NCI-H2171 (cell line): ENCODE measurements at places on chromosomes 2 and 18.

GRCh38 chr18:78812067-78812466 is 167.6 kb upstream of the SALL3 start:
- DNase-seq = no peak

DNA sequence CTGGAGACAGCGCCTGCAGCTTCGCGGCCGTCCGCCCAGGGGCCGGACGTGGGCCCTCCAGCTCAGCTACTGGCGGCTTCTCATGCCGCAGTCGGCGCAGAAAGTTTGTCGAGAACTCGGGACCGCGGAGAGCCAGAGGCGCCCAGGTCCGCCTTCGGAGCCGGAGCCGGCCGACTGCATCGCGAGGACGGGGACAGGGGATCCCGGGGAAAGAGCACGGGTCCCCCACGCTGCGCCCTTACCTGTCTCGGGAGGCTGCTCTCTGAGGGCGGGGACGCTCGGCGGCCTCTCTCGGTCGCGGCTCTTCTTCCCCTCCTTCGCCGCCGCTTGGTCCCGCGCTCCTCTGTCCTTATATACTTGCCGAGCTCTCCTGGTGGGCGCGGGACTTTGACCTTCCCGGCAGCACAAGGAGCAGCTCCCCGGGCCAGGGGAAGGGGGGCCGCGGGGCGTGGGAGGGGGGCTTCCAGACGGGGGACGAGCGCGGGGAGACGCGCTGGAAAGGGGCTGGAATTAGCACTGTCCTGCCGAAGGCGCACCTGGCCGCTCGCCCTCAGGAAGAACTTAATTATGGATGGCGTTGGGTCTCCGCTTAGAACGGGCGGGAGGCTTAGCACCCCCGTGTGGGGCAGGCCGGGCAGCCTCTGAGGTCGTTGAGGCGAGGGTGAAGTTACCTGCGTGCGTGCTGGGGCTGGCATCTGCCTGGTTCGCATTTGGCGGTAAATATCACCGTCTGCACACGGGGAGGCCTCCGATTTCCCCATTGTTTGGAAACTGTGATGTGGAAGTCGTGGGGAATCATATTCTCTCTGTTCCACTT is at the start of gene POMC:
TSS of gene POMC (minus strand) at position 325 of the 817 bp plus-strand sequence. CDS start 3,808 bp downstream, outside the sequence.
- DNase-seq = peak; percentile 76

DNA sequence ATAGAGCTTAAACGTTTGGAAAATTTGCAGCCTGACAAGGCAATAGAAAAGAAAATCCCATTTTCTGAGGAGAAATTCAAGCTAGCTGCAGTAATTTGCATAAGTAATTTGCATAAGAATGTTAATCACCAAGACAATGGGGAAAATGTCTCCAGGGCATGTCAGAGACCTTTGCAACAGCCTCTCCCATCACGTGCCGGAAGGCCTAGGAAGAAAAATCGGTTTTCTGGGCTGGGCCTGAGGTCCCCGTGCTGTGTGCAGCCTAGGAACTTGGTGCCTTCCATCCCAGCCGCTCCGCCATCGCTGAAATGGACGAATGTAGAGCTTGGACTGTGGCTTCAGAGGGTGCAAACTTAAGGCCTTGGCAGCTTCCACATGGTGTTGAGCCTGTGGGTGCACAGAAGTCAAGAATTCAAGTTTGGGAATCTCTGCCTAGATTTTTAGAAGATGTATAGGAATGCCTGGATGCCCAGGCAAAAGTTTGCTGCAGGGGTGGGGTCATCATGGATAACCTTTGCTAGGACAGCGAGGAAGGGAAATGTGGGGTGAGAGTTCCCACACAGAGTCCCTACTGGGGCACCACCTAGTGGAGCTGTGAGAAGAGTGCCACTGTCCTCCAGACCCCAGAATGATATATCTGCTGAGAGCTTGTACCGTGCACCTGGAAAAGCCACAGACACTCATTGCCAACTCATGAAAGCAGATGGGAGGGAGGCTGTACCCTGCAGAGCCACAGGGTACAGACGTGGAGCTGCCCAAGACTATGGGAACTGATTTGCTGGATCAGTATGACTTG is 164.6 kb downstream of the GULP1 start:
- no peak for DNase-seq

DNA sequence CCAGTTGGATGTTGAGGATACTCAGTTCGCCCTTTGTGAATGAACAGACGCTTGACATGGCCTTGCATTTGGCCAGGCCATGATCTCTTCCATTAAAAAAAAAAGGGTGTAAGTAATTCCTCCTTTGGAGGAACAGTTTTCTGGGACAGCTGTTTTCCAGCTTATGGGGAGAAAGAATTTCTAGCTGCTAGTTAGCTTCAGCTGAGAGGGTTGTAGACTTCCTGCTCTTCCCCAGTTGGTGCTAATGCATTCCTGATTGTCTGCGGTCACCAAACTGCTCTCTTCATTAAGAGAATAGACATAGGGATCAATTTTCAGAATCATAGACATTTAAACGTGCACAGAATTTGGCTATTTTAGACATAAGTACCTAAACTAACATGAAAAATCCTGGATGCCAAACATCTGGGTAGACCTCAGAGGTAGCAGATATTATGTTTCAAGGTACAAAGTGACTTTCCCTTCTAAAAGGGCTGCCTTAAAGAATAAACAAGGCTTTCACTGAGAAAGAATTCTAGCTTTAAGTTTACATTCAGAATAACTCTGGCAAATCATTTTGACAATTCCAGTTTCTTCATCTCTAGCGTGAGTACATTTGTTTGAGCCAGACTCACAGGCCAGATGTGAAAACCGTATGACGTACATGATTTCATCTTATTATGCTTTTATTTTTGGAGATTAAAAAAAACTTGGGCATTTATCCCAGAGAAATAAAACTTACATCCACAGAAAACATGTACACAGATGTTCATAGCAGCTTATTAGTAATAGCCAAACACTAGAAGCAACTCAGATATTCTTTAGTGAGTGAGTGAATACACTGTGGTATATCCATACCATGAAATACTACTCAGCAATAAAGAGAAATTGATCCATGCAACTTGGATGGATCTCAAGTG is 71.2 kb downstream of the MAIP1 start:
- no peak for DNase-seq

DNA sequence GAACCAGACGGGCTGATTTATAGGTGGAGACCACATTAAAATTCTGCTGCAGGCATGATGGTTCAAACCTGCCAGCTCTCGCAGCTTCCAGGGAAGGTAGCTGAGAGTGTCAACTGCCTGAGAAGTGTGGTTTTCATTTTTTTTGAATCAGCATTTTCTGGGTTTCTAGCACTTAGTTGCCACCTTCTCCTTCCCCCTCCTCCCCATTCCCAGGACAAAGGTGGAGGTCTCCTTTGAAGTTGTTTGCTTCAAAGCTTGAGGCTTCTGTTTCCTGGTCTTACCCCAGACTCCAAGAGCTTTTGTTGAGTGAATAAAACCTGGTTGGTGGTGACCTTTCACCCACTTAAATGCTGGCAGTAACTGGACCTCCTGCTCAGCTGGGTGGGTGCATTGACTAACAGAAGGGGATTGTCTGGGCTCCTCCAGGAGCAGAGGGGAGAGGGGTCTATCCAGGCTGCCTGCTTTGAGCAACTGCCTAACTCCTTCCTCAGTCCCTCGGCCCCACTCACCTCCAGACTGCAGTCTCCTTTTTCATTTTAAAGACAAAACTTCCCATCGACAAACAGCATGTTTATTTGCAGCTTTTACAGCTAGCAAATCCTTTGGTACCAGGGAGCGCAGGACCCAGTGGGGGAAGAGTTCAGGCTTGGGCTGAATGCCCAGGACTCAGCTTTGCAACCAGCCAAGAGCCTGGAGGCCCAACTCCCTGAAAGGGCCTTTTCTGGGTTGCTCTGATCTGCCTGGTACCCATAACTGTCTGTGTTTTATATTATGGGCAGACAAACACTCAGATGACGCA is 3.5 kb downstream of the RHOB start:
- no peak for DNase-seq

GRCh38 chr18:12254136-12254819 is at the start of gene CIDEA:
Gene CIDEA (plus strand): TSS chr18:12254361. CDS start chr18:12254384, 23 bp downstream.
- peak; percentile 33 for DNase-seq

- DNase-seq = no peak
Measured at GRCh38 chr2:118315606-118316005, 227.3 kb downstream of the INSIG2 start.

DNA sequence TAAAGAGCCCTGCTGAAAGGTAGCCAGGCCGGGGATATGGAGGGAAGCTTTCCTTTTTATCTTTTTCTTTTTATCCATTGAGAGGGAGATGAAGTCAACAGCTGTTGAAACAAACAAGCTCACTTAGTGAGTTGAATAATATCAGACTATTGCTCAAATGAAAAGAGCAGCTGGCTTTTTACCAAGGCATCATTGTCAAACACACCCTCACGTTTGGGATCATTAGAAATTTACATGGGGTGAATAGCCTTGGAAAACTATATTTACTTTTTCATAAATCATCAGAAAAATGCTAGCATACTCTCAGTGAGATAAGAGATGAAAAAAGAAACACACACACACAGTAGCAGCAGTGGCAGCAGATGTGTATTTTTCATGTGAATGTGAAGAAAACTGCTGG is 71.5 kb upstream of the HNMT start:
- DNase-seq = no peak
